ENCODE measurements at places on chromosomes 12 and 14.

- DNase-seq, result no peak
These were observed 1.0 kb downstream of the ATXN7L3B start for GRCh38 chr12:74538491-74539258.

GRCh38 chr14:56378475-56378877, 201.1 kb upstream of the TMEM260 start:
- DNase-seq, result no peak

DNA sequence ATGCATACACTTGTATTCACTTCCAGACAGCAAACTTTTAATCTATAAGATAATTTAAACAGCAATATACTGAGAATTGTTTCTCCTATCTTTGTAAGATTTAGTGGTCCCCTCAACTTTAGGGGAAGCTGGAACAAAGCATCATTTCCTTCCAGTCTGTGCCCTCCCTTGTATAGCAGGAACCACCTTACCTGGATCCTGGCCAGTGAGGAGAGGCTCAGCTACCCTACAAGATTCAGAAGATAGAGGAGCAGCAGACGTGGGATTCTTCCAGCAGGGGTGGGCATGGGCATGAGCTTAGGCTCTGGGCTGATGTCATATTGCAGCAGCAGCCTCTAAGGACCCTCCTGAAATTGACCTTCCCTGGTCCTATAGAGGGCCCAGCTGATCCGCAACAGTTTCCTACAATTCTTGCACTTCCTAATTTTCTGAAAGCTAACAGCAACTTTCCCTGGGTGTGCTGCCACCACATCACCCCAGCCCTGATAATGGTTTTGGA, 21.3 kb downstream of the MOK start:
- no peak for DNase-seq

GRCh38 chr14:71029236-71029781, 122.0 kb downstream of the PCNX1 start:
- DNase-seq, result no peak

DNA sequence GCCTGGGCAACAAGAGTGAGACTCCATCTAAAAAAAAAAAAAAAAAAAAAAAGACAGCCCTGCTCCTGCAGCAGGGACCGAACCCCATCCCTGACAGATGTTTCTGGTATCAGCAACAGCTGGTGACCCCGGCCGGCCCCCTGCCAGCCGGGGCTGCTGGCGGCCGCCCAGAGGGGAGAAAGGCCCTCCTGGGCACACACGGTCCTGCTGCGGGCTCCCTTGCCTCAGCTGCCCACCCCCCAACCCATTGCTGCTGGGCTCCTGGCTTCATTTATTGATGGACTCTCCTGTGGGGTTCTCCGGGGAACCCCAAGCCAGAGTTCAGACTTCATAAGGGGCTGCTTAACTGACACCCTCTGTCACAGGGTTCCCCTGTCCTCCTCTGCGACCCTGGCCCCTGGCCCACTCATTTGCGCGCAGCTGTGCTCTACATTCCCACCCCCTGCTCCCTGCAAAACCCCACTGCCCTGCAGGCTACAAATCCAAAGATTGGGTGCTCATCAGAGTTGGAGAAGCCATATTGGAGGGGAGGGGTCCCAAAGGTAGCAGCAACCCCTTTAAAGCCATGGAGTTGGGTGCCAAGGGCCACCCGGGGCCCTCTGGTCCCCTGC, 103.6 kb upstream of the RTL1 start:
- no peak for DNase-seq
